Germinal center (tissue), 1 donor: ENCODE measurements at places on chromosomes 11 and 22.
A peak's percentile ranks its signal among the peaks of the same experiment; 100 is the strongest.

GRCh38 chr11:32184041-32184722, 93.3 kb downstream of the RCN1 start:
- DNase-seq = no peak

- no peak for DNase-seq
These were observed 14.7 kb downstream of the MPEG1 start for GRCh38 chr11:59197991-59198390.

DNA sequence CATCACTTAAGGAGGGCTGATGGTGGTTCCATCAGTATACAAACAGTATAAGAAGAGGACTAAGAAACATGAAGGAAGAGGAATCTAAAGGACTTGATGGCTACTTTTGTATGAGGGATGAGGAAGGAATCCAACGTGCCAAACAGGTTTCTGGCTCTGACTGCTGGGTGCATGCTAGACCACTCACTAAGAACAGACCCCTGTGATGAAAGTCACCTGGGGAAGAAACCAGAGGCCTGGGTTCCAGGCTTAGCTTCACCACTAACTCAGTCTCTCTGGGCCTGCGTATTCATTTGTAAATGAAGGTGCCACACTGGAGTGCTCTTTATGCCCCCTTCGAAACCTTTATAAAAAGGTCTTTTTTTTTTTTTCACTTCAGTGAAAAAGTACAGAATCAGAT, 55.1 kb downstream of the AAMDC start:
- DNase-seq = no peak

DNA sequence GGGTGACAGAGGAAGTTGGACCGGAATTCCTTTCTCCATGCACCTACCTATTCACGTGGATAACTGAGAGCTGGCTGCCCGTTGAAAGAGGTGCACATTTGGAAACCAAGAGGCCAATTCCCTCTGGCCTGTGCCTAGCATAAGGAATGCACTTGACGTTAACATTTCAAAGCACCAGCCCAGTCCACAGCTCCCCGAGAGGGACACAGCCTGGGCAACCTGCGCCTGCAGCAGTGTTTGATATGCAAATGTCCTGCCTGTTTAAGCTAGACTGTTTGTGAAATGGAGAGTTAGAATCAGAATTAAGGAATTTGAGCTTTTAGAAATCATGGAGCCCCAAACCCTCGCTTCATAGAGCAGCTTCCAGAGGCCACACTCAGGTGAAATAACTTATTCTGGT, 126.1 kb downstream of the DSCAML1 start:
- DNase-seq = no peak

DNA sequence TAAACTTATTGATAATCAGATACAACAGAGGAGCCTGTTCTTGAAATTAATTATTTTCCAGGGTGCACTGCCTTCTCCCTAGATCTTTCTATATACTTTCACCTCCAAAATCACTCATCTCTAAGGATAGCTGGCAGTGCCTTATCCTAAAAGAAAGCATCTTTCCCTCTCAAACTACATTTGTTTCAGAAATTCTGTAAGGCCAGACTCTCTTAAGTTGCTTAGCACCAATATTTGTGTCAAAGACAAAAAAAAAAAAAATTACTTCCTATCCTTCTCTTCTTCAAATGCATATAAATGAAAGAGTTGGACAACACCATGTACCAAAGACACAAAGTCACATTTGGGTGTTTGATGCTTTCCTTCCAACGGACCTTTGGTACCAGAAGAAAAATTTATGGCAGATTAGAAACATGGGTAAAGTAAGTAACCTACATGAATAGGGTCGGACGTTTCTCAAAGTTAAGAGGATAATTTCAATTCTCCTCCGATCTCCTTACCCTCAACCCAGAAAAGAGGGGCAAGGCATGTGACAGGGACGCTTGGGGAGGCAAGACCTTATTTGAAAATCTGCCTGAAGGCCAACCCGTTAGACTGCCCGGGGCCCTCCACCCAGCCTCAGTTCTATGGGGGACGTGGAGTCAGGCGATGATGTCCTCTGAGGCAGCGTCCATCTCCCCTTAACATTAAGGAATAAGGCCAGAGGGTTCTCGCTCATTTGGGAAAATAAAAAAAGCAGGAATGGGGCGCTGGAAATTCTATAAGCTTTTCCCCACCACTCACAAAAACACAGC, 66.3 kb downstream of the ETS1 start:
- peak; percentile 37 for DNase-seq

DNA sequence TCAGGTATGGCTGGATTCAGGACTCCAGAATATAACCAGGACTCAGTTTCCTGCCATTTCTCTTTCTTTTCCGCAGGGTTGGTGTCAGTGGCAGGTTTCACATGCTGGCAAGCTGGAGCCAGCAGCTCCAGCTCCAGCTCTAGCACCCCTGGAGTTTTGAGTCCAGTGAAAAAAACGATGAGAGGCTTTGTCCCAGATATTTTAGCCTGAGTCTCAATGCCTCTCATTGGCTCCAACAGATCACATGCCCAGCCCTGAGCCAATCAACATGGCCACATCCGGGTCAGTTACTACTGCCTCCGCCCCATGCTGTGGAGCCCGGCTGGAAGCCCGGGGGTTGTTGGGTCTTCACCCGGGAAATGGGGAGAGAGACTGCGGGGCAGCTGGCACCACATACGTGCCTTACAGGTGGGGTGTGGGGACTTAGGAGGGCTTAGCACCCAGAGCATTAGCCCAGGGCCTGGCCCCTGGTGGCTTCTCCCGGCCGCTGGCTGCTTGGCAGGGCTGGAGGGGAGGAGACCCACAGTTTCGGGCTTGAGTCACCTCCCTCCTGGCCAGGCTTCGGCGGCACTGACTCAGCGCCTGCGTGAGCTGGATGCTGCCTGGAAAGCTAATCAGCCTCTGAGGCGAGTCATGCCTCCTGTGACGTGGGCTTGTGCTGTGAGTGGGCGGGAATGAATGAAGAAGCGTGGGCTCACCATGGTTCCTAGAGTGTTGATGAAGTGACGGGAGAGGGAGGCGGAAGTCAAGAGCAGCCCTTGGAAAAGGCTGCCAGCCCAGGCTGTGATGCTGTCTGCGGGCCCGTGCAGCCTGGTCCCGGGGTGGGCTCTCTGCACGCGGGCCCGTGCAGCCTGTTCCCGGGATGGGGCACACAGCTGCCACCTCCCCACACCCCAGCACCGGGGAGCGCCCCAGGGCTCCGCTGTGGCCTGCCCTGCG, 15.3 kb upstream of the MRTFA start:
- peak; percentile 77 for DNase-seq

GRCh38 chr22:43723816-43724215, 88.3 kb downstream of the EFCAB6 start:
- DNase-seq = no peak
